ENCODE measurements at places on chromosomes 7 and 10.
A peak's percentile ranks its signal among the peaks of the same experiment; 100 is the strongest.

DNA sequence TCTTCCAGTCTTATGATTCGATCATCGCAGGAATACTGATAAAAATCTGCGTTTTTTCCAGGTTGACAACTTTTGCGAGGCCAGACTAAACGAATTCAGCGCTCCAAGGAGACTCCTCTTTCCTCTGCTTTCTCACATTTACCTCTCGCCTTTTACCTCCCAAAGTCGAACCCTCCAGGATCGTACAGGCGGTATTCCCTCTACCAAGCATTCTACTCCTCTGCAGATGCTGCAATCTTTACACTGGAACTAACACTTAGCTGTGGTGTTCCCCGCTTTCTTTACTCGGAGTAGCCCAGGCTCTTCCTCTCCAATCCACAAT is 449 bp downstream of the NUDT5 start:
- DNase-seq = no peak

GRCh38 chr10:126101325-126101724 is 205.0 kb downstream of the FANK1 start:
- no peak for DNase-seq

DNA sequence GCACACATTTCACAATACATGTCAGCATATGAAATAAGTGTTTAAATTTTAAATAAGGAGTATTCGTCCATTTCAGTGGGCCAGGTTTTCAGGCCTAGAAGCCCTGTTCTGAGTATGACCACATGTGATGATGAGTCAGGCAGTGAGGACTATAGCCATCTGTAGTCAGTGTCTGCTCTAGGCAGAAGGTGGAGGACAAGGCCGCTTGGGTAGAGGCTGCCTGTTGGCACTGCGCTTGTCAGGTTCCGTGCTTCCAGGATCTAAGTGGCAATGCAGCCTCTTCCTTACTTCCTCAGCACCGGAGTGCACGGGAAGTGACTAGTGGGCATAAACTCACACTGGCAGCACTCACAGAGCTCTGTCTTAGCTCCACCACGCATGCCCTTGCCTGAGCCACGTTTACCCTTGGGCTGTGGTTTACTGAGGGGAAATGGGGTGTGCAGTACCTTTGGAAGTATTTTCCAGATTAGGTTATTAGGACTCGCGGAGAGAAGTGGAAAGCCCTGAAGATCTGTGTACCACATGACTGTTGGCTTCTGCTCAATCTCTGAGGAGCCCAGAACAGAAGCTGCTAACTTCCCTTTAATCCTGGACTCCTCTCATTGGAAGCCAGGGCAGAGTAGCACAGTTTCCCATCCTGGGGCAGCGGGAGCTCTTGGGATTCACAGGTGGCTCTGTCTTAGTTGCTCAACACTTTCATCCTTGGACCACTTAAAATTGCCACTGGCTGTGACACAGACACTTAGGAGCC is 87.5 kb upstream of the GJD4 start:
- DNase-seq = no peak

- no peak for DNase-seq
These were observed 168.8 kb downstream of the TMEM26 start for GRCh38 chr10:61284222-61284890.

DNA sequence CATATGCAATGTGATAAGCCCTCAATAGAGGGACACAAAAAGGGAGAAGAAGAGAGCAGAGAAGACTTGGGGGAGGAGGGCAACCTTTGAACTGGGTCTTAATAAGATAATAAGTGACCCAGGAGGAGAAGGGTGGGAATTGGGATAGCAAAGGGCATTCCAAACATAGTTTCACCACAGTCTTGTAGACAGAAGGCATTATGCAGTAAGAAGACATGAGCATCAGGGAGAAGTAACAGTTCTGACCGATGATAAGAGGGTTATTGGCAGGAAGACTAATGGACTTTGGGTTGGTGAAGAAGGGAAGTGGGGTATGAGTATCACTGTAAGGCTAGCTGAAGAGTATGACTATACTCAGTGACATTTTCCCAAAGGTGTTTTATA is 63.6 kb downstream of the TES start:
- no peak for DNase-seq

DNA sequence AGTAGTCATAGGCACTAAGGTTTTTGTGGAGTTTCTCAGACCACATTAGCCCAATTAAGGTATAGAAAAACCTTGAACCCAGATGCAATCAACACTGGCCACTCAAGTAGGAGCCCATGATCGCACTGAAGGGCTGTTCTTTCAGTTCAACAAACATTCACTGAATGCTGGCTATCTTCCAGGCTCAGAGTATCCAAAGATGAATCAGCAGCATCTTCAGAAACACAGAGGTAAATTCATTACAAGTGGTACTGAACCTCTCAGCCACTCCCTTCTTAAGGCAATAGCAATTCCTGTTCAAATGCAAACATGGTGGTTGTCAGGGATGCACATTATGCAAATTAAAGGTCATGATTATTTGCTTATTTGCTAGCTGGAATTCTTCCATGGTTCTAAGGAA is 17.1 kb downstream of the KCNK18 start:
- DNase-seq = no peak

- DNase-seq = peak; percentile 5
These were observed 431.1 kb upstream of the LRGUK start for GRCh38 chr7:133696056-133696455.

- no peak for DNase-seq
These were observed 100.8 kb downstream of the EGFR start for GRCh38 chr7:55119571-55119970.

- DNase-seq = no peak
These were observed 264.5 kb downstream of the SDHAF3 start for GRCh38 chr7:97381815-97382554.

- DNase-seq = no peak
These were observed 94.8 kb downstream of the GRK5 start for GRCh38 chr10:119302172-119302571.

DNA sequence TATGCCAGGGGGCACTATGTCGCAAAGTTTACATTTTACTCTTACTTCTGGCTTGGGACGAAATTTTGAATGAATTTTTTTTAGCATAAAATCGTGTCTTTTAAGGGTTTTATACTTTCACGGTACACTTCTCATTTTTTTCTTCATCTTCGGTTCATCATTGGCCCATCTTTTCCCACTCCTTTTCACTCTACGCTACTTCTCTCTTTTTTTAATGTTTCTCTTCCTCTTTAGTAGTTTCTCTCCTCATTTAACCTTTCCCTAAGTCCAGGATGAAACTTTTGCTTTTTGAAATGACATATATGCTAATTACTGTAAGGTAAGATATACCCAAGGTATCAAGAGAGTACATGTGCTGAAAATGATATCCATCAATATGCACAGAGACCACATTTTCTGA is 39.5 kb downstream of the C7orf33 start:
- DNase-seq = no peak

- DNase-seq = no peak
These were observed 30.4 kb downstream of the RUNDC3B start for GRCh38 chr7:87658553-87658952.
